ENCODE measurements at places on chromosomes 12 and 14. TPM values are rescaled to one million over a fixed set of nuclear protein-coding genes. Genes with fewer than 3 reads are reported as not detected.

ASCL1 gene
- not detected for total RNA-seq

CFL2 gene
- 103 TPM for total RNA-seq

TRIM9 gene
- total RNA-seq: 0.43 TPM

PLBD1 gene
- total RNA-seq: 1.0 TPM

PIP4P1 gene
- total RNA-seq: 18.4 TPM

SLC22A17 gene
- total RNA-seq: 1.1 TPM

TEX52 gene
- not detected for total RNA-seq

NTF3 gene
- total RNA-seq: not detected

PLEKHG7 gene
- not detected for total RNA-seq

DDX47 gene
- 104 TPM for total RNA-seq

TAS2R8 gene
- not detected for total RNA-seq

POTEG gene
- total RNA-seq: not detected

CCDC197 gene
- total RNA-seq: not detected

AKAP5 gene
- total RNA-seq: 0.53 TPM

SSPN gene
- 0.66 TPM for total RNA-seq

PAWR gene
- total RNA-seq: 105 TPM

RDH12 gene
- not detected for total RNA-seq

PA2G4 gene
- total RNA-seq: 284 TPM

WSCD2 gene
- not detected for total RNA-seq

SYT1 gene
- 1.1 TPM for total RNA-seq

FGF23 gene
- not detected for total RNA-seq

LRRC10 gene
- not detected for total RNA-seq

KRT82 gene
- not detected for total RNA-seq

RBP5 gene
- total RNA-seq: not detected

CCDC59 gene
- 64.1 TPM for total RNA-seq

Measured in thoracic aorta endothelial cell (primary cell).